ENCODE measurements at places on chromosomes 6 and 20.
A peak's percentile ranks its signal among the peaks of the same experiment; 100 is the strongest.

DNA sequence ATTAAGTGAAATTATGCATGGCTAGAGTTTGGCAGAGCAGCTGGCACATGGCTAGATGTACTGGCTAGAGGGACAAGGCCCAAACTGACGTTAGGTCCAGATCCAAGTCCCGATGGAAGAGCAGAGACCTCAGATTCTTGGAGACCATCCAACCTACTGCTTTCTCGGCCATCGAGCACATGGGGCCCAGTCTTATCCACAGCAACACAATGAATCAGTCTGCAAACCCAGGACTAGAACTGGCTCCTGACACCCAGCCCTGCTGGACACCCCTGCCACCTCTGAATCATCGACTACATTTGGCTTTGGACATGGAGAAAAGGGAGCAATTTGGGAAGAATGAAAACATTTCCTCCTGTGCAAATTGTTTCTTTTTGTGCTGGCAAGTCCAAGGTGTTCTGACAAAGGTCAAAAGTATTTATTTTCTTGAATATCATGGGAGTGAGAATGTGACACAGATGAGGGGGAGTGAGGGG lies 23.9 kb upstream of the YWHAB start:
- DNase-seq = no peak

DNA sequence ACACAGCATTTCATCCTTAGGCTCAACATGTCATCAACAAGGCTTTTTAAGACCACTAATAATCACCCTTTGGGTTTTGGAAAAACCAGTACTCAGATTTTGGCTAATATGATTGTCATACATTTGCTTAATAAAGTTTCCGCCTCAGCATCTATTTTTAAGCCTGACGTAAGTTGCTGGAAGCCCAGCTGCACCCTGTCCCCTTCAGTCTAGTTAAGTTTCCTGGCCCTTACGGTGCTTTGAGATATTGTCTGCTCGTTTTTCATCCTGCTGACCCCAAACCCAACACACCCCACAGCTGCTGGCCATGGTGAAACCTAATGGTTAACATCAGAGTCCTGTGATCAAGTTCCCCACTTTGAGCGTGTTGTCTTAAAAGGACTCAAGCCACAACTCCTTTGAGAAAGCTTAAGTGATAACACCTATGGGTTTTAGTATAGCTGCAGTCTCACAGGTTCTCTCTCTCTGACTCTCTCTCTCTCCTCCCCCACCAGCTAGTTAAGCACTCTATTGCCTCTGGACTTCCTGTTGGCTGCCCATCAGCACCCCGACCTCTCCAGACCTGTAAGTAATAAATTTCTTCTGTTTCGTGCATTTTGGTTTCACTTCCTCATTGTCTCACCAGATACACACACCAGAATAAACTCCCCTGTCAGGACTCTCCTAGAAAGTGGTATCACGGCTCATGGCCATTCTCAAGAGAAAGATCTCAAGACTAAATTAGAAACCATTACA lies 802.0 kb downstream of the C6orf118 start:
- no peak for DNase-seq

- DNase-seq = no peak
Measured at GRCh38 chr6:35428421-35429149, 23.6 kb upstream of the FANCE start.

DNA sequence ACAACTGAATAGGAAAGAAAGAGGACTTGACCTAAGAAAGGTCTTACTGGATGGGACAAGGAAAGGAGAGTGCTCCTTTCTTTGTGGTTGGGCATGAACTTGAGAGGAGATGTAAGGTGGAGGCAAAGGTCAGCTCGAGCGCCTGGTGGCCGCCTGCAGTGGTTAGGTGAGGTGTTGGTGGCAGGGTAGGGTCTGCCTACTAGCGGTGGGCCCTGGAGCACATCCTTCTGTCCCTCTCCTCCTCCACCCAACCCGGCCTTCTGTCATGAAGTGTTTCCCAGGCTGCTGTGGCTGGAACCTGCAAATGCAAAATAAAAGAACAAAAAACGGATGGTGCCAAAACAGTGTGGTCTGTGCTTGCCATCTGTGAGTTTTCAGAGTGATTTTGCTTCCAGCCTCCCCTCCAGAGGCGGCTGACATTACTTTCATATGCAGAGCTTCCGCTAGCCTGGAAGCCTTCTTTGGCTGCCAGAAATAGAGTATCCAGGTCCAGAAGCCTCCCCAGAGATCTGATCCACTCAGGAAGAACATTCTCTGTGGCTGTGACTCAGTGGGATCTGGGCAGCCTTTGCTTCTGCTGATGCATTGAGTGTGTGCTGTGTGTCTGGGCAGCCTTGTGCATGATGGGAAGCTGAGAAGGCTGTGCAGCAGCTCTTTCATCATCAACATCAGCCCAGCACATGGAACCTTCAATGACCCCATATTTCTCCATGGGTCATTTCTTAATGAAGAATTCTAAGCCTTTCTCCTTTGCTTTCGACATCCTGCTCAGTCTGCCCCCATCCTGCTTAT lies 79.8 kb upstream of the FAM184A start:
- no peak for DNase-seq

DNA sequence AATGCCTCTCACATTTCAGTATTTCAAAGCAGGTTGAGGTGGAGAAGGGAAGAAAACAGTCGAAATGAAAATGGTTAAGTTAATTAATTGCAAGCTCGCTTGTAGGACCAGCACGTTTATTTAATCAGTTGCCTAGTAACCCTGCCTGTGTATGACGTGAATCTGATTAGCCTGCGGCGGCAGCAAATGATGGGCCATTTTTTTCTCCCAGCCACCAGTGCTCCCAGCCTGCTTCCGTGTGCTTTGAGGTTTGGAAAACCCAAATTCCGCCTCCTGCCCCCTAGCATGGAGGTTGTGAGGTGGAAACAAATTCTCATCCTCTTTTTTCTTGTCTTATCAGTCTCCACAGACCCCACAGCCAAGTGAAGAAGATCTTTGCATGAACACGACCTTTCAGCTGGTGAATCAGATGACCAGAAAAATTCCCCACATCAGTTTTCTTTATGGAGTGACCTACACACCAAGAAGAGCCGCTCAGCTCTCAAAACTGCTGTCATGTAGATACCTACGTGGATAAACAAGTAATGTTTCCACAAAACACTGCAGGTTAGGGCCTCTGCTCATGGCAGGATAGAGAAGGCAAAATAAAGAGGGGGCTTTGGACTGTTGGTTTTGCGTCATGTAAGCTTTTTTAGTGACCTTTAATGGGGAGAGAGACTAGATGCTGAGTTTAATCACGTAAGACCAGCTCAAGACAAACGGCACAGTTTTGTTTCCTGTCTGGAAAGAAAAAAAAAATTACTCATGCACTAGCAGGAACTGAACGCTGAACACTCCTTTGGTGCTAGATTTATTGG lies 572.9 kb upstream of the NOX3 start:
- peak; percentile 15 for DNase-seq

- no peak for DNase-seq
Measured at GRCh38 chr6:156068881-156069280, 613.2 kb upstream of the NOX3 start.

- DNase-seq = no peak
Measured at GRCh38 chr20:52780462-52780861, 191.7 kb upstream of the TSHZ2 start.

- DNase-seq = no peak
Measured at GRCh38 chr6:137995371-137995770, 111.8 kb downstream of the PERP start.

DNA sequence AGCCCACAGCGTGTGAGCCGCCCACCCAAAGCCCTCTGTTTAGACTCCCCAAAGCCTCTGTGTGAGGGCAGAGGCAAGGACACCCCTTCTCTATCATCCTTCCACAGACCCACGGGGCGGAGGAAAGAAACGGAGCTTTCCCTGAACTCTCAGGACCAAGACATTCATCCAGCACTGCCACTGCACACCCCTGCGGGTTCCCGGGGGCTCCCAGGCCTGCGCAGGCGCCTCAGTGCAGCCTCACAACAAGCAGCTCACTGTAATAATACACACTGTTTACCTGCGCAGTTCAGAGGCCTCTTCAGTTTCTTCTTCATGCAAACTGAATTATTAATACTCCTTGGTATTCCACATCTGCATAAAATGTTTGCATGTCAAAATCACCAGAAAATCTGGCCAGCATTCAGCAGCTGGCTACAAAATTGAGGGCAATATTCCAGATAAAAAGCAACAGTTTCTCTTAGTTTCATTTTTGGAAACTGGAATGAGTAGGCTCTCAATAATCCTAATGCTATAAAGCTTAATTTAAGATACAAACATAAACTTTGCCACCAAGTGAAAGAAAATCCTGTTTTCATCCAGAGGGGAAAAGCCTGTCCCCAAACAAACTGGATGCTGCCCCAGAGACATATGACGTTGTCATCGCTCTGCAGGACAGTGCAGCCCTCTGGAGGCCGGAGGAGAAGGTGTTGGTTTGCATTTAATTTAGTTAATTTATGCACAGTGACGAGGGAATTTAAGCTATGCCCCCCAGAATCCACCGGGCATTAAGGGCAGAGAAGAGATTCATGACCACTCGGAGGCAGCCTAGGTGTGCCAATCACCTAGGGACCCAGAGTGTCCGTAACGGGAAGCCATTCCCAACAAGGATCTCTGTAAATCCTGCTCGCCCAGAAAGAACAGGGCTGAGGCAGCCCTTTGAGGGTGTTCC lies 45.3 kb downstream of the NINL start:
- DNase-seq = no peak

DNA sequence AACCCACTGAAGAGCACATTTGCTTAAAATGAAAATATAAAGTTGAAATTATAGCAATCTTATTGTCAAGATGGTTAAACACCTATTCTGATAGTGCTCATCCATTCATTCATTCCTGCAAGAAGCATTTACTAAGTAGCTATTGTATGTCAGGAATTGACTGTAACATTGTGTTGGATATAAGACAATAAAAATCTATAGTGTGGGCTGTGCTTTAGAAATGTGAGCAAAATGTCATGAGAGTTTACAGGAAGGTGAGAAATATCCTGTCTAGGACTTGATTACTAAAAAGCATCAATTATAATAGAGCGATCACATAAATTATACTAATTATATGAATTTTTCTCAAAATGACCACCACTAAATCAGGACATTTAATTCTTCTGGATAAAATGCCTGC lies 123.0 kb downstream of the HAO1 start:
- no peak for DNase-seq

DNA sequence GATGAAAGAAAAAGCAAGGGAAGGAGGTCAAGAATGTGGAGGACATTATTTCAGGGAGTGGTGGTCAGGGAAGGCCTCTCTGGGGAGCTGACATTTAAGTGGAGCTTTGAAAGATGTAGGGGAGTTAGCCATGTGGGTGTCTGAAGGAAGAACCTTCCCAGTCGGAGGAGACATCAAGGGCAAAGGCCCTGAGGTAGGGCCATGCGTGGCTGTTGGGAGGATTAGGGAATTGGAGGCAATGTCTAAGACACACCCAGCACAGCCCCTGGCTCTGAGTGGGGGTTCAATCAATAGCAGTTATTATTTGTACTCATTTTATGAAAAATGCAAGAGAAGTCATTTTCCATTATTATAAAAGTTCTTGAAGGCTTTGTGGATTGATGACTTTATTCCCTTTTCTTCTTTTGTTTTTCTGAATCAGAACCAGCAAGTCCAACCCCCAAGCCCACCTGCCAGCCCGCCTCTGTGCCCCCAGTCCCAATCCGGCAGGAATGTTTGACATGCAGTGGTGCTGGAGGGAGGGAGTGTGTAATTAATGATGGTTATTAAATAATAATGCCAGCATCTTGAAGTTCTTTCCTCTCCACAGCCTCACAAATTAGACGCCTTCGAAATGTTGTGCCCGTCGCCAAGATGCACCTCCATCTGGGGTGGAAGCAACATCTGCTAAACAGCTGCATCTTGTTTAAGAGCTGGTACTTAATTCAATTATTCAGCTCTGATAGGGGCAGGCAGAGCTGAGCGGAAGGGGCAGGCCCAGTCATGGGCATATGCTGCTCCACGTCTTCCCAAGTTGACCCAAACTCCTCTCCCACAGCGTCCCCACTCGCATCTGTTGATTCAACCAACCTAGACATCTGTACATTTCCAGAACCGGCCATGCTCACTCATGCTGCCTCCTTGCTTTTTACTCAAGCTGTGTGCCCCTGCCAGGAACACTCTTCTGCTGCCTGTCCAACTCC lies 81.3 kb upstream of the SIRPA start:
- DNase-seq = no peak

GRCh38 chr6:161235776-161236633 lies 37.9 kb downstream of the AGPAT4 start:
- no peak for DNase-seq

GRCh38 chr6:41073968-41074691 lies 1.4 kb downstream of the NFYA start:
- DNase-seq = no peak

- no peak for DNase-seq
Measured at GRCh38 chr6:36180126-36180525, 16.4 kb upstream of the BRPF3 start.

DNA sequence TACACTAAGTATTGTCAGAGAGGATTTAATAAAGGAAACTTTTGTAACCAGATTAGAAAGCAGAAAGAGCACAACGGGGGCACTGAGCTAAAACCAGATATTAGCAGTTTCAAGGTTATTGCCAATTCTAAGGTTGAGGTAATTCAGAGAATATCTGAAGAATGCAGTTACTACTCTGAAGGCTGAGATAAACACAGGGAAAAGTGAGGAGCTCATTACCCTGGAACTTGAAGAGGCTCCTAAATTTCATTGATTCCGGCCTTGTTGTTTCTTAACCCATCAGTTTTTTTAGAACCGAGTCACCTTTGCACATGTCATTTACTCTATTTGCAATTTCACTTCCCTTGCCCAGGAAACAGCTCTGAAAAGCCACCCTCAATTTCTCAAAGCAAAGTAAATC lies 72.4 kb upstream of the BTBD3 start:
- no peak for DNase-seq

DNA sequence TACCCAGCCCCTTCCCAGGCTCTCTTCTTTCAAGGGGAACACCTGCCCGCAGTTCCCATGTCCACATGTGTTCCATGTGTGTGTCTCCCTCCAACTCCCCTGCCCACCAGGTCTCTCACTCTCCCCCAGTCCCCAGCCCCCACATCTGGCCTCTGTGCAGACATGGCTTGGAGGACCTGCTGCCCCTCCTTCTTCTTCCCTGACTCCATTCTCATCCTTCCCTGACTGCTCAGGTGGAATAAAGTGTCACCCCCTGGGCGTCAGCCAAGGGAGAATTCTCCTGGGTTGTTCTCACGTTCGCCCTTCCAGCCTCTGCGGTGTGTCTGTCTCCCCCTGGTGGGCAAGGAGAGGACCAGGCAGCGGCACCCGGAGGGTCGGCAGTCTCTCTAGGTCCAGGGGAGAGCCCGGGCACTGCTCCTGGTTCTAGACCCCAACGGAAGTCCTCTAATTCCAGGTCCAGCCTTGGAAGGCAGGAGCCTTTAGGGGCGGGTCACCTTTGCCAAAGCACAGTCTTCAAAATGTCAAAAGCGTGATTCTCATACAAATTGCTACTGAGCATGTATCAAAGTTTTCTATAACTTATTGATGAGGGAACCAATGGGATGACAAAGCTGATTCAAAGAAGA lies 50.5 kb downstream of the EBF4 start:
- peak; percentile 80 for DNase-seq

GRCh38 chr6:39102071-39102820 lies 12.7 kb downstream of the SAYSD1 start:
- peak; percentile 28 for DNase-seq

GRCh38 chr20:50692552-50692933 lies 1.2 kb upstream of the RIPOR3 start:
- DNase-seq = no peak
